ENCODE measurements at places on chromosomes 2 and 18.

DNA sequence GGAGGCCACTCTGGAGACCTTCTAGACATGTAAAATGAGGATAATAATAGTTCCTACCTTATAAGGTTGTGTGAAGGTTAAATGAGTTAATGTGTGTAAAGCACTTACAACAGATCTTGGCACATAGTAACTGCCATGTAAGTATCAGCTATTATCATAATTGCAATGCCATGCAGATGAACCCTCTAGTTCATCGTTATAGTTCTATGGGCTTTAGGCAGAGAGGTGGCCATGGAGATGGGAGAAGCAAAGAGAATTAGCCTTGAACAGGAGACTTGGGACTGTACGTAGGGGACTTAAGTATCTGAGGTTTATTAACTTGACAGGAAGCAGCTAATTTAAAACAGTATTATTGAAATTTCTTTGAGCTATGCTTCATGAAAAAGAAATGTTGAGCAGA, 151.8 kb downstream of the PIK3C3 start:
- no peak for DNase-seq

DNA sequence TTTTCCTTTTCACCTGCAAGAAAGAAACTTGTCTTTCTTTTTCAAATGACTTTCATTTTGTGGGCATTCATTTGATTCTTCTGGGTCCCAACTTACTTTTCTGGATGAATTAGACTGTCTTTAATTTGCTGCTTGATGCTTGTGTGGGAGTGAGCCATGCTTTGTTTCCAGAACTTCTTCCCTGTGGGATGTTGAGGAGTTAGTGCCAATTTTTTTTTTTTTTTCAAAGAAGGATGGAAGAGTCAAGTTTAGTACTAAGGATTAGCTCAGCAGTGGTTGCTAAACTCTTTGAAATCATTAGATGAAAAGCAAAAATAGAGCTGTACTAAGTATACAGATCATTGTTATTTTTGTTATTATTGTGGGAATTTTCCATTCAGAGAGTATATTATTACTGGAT, 17.2 kb upstream of the KCTD1 start:
- DNase-seq: no peak

DNA sequence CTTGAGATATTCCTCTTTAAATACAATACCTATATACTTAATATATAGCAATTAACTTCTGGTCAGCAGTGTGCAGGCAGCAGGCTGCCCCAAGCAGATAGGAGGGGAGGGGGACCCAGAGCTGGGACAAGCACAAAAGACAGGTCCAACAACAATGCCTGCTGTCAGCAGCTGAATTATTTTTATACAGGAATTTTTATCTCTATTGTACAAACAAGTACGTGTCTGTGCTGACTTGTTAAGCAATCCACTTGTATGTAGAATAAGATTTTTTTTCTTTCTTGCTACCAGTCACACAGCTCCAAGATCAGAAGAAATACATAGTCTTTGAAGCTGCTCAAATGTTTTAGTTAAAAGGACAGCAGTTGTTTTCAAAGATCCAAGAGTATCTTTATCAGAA, 16.7 kb downstream of the BCL11A start:
- no peak for DNase-seq

- DNase-seq: no peak
These were observed 56.0 kb downstream of the BOD1L2 start for GRCh38 chr18:57202881-57203280.

DNA sequence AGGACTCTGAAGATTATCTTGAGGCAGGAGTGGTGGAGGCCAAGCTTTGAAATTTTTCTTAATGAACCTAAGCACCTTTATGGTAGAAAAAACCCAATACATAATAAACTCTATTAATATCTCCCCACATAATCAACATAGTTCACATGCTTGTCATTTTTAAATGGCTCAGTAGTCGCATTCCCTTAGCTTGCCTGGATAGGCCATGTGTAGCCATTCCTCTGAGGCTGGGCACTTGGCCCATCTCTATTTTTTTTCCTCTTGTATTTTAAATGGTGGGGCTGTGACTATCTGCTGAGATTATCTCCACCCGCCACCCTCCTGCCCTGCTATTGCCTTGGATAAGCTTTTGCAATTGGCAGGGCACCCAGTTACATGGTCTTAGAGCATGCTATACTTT, 143.1 kb downstream of the FHOD3 start:
- no peak for DNase-seq

Measured in BE2C (cell line).